ENCODE measurements at places on chromosomes 16 and 17.

DNA sequence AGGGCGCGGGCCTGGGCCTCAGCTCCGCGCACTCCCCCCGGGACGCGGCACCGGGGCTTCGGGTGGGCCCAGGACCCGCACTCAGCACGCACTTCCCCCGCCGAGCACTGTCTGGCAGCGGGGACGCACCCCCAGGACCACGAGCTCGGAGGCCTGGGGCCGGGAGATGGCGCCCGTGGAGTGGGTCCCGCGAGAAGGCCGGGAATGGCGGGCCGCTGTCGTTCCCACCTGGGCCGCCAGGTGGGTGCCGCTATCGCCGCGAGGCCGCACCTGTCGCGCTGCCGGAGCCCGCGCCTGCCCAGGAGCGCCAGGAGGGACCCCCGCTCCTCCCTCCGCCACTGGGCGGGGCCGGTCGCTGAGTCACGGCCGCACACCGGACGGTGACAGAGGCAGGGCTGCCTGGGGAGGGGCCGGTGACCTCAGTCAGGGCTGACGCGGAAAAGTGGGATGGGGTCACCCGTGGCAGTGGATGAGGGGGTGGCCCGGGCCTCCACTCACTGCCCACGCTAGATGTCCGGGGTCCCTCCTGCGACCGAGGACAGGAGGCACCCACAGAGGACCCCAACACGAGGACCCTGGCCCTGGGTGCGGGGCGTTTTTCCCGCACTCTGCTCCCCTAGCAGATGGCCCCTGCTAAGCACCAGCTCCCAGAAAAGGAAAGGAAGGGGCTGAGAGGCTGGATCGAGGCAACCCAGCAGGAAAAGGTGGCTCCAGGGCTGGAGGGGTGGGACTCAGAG is 6.9 kb upstream of the ACTG1 start:
- no peak for DNase-seq

DNA sequence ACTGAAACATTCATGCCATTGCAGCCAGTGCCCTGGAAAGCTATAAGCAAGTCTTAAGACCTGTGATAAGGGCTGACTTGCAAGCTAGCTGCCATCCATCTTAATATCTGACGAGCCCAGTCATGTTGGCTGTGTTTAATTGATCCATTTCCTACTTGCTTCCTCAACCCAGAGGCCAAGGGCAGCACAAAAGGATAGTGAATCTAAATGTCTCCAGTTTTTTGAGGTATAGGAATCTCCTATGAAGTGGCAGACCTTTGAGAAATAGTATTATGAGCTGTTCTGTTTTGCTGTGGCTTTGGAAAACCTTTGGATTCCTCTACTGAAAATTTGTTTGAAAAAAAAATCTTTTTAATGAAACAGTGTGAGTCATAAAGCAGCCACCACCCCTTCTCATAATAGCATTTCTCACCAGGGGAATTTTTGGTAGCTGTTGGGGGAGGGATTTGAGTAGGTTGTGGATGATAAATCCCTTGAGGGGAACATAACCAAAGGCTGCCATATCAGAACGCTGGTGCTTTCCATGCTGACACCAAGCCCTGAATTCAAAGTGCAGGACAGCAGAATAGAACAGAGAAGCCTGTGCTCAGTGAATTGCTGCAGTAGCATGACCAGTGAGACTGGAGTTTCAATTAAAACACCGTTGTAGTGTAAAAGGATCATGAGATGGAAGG is 12.9 kb downstream of the ZNRF1 start:
- DNase-seq: peak; percentile 78

DNA sequence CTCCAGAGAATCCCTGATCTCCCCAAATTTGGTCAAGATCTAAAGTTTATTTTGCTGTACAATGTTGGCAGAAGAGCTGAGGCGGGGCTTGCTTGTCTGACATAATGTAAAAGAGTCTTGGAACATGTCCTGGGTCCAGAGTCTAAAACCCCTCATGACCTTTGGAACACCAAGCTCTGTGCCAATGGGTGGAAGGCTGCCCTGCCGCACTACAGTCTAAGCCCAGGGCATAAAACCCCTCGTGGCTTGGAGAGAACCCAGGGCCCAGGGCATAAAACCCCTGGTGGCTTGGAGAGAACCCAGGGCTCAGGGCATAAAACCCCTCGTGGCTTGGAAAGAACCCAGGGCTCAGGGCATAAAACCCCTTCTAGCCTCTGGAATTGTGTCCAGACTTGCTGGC is 36.7 kb downstream of the CCDC57 start:
- no peak for DNase-seq

- DNase-seq: no peak
Measured at GRCh38 chr17:49898366-49899190, 50.7 kb upstream of the TAC4 start.

GRCh38 chr16:3321816-3322215 is 16.5 kb downstream of the ZNF75A start:
- DNase-seq: no peak

GRCh38 chr16:54812229-54812628 is 118.4 kb upstream of the IRX5 start:
- no peak for DNase-seq

DNA sequence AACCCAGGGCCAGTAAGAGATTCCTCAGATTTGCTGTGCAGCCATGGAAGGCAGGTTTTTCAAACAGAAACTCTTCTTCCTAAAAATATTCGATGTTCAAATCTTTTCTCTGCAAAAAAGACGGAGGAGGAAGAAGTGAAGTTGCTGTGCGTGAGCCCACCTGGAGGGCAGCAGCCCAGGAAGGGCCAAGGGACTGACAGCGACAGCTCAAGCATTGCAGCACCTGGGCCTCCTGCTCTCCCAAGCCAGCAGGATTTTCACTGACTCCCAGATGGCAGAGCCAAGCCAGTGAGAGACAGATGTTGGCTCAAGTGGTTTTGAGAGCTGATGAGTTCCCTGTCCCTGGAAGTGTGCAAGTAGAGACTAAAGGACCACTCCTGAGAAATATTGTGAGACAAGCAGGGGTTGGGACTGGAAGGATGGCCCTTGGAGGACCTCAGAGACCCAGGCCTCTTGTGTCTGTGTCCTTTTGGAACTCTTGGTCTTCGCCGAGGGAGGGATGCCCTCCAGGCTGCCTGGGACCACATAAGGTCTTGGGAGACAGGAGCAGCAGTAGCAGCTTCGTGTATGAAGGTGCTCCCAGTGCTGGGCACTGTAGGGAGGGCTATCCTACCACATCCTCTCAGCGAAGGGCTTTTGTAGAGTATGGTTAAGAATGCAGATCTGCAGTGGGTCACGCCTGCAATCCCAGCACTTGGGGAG is 29.3 kb upstream of the TNFRSF13B start:
- DNase-seq: no peak

GRCh38 chr17:44598329-44598728 is 41.0 kb downstream of the FZD2 start:
- no peak for DNase-seq

GRCh38 chr17:29060475-29060874 is 17.5 kb downstream of the PIPOX start:
- no peak for DNase-seq

GRCh38 chr17:28071891-28072606 is 29.6 kb downstream of the NLK start:
- DNase-seq: no peak

DNA sequence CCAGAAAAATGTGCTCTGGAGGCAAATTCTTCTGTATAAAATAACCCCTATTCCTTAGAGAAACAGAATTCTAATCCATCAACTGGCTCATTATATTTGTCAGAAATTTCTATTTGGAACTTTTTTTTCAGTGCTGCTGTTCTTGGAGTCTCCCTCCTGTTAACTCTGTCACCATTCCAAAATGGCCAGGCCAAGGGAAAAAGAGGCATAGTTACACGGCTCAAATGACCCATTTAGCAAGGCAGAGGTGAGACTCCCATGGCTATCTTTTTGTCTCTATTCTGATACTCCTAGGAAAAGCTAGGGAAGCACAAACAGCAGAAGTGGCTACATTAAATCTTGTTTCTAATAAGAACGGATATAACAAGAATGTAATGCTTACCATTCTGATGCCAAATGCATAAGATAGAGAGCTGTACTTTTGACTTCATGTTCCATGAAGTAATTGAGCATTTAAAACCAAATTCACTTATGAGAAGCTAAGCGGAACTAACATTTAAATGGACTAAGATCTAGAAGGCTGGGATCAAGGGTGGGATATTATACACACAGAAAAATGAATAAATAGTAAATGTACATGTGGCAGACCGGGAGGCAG is 64.4 kb upstream of the CORO6 start:
- DNase-seq: no peak

- DNase-seq: no peak
Measured at GRCh38 chr16:46817961-46818360, 13.0 kb downstream of the C16orf87 start.

GRCh38 chr16:88289968-88290401 is 92.8 kb upstream of the ZNF469 start:
- DNase-seq: no peak

GRCh38 chr16:64356267-64356666 is 765.6 kb downstream of the CDH11 start:
- peak; percentile 93 for DNase-seq

GRCh38 chr17:7023576-7024401 is 939 bp downstream of the BCL6B start:
- DNase-seq: no peak

DNA sequence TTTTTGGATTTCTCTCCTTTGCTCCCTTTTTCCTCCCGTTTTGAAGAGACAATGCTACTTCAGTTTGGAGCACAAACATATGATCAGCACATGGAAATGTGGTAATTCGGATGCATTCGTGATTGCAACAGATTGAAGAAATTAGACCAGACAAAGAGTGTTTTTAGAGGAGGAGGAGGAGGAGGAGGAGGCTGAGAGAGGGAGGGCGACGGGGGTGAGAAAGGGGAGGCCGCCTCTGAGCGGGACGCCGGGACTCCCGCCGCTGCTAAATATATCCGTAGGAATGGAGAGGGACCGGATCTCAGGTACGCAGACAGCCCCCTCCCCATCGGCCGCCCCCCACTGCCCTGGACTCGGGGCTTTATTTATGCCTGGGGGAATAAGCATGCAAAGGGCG is 179.3 kb downstream of the SEC14L1 start:
- peak; percentile 64 for DNase-seq

GRCh38 chr17:1480747-1481465 is 11.6 kb downstream of the MYO1C start:
- no peak for DNase-seq

- DNase-seq: no peak
Measured at GRCh38 chr16:28826141-28826540, 3.3 kb downstream of the ATXN2L start.

GRCh38 chr17:50420419-50421112 is 5.5 kb upstream of the ACSF2 start:
- DNase-seq: peak; percentile 71

GRCh38 chr17:37429453-37429852 is 22.8 kb downstream of the TADA2A start:
- no peak for DNase-seq

DNA sequence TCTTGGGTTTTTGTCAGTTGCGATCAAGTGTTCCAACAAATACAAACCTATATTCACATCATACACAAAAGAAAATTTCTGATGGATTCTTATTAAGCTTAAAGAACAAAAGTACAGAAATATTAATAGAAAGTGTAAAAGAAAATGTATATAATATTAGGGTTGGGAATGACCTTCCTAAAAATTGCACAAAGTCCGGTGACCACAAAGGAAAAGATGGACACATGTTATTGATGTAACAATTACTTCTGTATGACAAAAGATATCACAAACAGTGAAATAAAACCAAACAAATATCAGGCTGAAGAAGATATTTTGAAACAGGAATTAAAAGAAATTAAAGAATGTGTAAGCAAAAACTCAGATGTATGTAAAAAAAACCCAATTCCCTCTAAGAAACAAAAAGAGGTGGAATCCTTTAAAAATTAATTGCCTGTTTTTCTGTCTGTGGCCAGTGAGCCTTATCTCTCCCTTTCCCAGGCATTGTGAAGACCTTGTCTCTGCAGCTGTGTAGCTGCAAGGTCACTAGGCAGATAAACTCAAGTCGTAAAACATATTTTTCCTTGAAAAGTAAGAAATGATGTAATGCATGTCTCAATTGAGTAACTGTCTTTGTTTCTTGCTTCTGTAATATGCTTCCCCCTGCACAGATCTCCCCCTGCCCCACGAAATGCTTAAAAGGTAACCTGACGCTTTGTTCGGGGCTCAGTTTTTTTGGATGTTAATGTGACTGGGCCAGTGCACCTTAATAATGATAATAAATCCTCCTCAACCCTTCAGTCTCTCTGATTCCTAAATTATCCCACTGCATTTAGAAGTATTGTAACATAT is 2.8 kb downstream of the ST6GALNAC1 start:
- no peak for DNase-seq

- peak; percentile 49 for DNase-seq
Measured at GRCh38 chr17:73043686-73044581, 48.6 kb downstream of the SLC39A11 start.

DNA sequence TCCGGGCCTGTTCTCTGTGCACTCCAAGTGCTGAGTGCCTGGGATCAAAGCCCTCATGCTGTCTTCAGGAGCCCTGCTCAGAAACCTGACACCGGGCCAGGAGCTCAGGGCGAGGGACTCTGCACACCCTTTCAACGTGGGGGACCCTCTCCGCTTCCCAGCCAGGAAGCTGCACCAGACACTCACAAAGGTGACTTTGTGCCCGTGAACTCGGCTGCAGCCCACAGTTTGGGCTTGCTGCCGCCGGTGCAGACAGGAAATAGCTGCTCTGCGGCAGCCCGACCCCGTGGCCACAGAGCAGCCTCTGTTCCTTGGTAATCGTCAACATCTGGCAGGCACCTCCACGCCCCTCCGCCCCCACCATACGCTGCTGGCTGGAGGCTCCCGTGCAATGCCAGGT is 93.4 kb upstream of the METRNL start:
- no peak for DNase-seq

DNA sequence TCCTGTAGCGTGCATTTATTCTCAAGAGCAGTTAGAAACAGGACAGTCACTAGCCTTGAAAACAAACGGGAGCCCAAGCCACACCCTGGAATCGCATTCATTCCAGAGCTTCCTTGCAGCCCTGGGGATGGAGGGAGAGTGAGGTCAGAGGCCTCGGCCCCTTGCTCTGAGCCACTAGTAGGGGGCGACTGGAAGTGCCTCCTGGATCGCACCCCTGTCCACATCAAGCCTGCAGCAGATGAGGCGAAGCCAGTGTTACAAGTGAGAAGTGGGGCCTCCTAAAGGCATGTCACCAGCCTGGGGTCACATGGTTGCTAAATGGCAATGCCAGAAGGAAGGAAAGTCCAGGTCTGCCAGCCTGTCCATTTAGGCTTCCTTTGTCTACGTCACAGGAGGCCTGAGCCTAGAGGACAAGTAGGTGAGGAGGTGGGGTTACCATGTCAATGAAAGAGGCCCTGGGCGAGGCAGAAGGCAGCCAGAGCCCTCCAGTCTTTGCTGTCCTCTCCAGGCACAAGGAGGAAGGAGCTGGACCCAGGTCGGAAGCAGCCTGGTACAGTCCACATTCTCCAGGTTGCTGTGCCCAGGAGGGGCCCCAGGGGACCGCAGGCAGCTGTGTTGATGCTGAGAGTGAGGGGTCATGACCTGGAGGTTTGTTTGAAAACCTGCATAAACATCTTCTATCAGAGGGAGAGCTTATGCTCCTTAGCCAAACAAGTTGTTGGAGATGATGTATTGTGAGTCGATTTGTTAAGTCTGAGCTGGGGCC is 3.0 kb upstream of the RCVRN start:
- DNase-seq: no peak

GRCh38 chr17:45748731-45749310 is 35.3 kb upstream of the CRHR1 start:
- no peak for DNase-seq

GRCh38 chr17:77126519-77126918 is 14.2 kb upstream of the SEC14L1 start:
- DNase-seq: no peak

GRCh38 chr17:52154466-52154865 is 4.0 kb downstream of the CA10 start:
- DNase-seq: no peak

- DNase-seq: no peak
Measured at GRCh38 chr16:8931859-8932258, 31.8 kb downstream of the USP7 start.

- DNase-seq: no peak
Measured at GRCh38 chr16:88841521-88842307, 15.0 kb downstream of the GALNS start.
